ENCODE measurements at places on chromosomes 12 and 14. TPM values are rescaled to one million over a fixed set of nuclear protein-coding genes. Genes with fewer than 3 reads are reported as not detected.

The PRKD1 gene
- total RNA-seq, result not detected

The PLCZ1 gene
- total RNA-seq, result not detected

The VWF gene
- not detected for total RNA-seq

The UNC119B gene
- 30.5 TPM for total RNA-seq

- no peak overlapping the region for H3K4me3 ChIP-seq
- DNase-seq, result no peak
- H3K4me1 ChIP-seq, result no peaks in the 10 kb centered on the region
- H3K27me3 ChIP-seq, result no peaks in the 10 kb centered on the region
These were observed 40.6 kb upstream of the EIF5 start for GRCh38 chr14:103293465-103293864.

- no peak for DNase-seq
- H3K36me3 ChIP-seq, result peaks cover 75% of the 10 kb centered on the region
These were observed 7.1 kb downstream of the POP5 start for GRCh38 chr12:120574106-120574505.

GRCh38 chr12:41715256-41715655 lies 429.4 kb downstream of the GXYLT1 start:
- no peak for DNase-seq
- H3K27me3 ChIP-seq, result no peaks in the 10 kb centered on the region
- H3K36me3 ChIP-seq, result no peaks in the 10 kb centered on the region
- no peak overlapping the region for H3K4me3 ChIP-seq
- no peak overlapping the region for H3K27ac ChIP-seq
- no peaks in the 10 kb centered on the region for H3K4me1 ChIP-seq

GRCh38 chr14:39396448-39396847 lies 35.8 kb downstream of the FBXO33 start:
- peaks cover 16% of the 10 kb centered on the region for H3K36me3 ChIP-seq

DNA sequence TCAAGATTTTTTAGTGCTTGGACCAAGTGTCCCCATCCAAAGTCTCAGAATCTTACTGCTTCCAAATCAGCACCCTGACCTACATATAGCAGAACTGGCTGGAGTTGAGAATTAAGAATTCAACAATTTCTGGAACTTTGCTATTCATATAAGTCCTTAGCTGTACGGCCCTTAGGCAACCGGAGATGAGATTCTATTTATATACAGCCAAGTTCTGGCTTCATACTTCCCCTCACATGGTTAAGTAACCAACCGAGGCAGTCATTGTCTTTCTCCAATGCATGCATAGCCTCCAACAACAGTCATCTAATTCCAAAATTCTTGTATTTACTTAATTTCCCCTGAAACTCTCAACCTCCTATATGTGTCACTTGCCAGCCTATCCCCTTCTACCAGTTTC lies 76.6 kb downstream of the SINHCAF start:
- H3K27ac ChIP-seq, result no peak overlapping the region
- H3K4me3 ChIP-seq, result no peak overlapping the region
- no peaks in the 10 kb centered on the region for H3K36me3 ChIP-seq
- DNase-seq, result no peak

- DNase-seq, result no peak
- H3K36me3 ChIP-seq, result no peaks in the 10 kb centered on the region
- no peaks in the 10 kb centered on the region for H3K27me3 ChIP-seq
- H3K27ac ChIP-seq, result no peak overlapping the region
- H3K4me1 ChIP-seq, result no peaks in the 10 kb centered on the region
- H3K4me3 ChIP-seq, result no peak overlapping the region
These were observed 40.7 kb downstream of the STK38L start for GRCh38 chr12:27284751-27285150.

DNA sequence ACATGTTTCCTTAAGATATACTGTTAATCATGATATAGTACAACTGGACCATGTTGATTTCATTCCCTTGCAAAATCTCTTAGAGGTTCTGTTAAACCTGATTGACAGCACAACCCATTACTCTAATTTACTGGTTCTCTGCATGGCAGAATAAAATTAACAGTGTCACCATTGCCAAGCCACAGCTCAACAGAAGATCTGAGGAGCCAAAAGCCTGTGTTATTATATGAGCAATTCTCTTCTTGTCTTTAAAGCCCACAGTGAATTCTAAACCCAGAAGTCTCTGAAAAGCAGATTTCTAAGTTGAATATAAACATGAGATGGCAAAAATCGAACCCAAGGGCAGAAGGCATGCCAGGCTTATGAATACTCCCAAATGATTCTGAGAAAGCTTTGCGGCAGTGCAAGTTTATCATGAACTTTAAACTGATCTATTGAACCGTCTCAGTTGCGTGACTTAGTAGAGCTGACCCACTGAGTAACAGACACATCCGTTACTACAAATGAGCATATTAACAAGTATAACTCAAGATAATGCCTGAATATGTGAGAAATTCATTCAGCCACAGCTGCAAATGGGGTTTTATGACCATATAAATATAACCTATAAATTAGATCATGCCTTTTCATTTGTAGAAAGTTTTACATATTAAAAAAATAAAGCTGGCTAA lies 78.2 kb downstream of the IPO8 start:
- H3K4me1 ChIP-seq, result no peaks in the 10 kb centered on the region
- no peak for DNase-seq
- no peak overlapping the region for H3K4me3 ChIP-seq
- no peaks in the 10 kb centered on the region for H3K27me3 ChIP-seq

DNA sequence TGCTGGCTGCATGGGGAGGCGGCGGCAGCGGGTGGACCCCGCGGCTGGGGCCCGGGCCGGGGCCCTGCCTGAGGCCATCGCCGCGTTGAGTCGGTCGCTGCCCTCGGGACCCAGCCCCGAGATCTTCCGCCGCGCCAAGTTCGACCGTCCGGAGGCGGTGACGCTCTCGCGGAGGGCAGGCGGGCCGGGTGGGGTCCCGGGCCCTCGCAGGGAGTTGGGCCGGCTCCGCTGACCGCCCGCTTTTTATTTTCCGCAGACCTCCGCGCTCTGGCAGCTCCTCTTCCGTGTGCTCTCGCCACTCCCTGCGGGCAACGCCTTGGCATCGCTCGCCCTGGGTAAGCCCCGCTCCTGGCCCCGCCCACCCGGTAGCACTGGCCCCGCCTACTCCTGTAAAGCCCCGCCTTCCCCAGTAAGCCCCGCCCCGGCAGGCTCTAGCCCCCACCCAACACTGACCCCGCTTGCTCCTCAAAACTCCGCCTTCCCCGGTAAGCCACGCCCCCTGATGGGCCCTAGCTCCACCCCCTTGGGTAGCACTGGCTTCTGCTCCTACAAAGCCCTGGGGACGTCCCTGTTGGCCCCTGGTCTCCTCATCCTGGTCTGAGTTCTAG lies 424 bp downstream of the TEDC1 start:
- H3K4me1 ChIP-seq, result peaks cover 27% of the 10 kb centered on the region
- DNase-seq, result peak; percentile 76
- H3K27me3 ChIP-seq, result no peaks in the 10 kb centered on the region
- peak overlapping the region; percentile 90 for H3K27ac ChIP-seq
- H3K4me3 ChIP-seq, result peak overlapping the region; percentile 58

GRCh38 chr14:81767266-81767995 lies 233.8 kb upstream of the SEL1L start:
- no peaks in the 10 kb centered on the region for H3K27me3 ChIP-seq
- no peaks in the 10 kb centered on the region for H3K36me3 ChIP-seq
- H3K4me3 ChIP-seq, result no peak overlapping the region
- H3K27ac ChIP-seq, result no peak overlapping the region
- no peak for DNase-seq

DNA sequence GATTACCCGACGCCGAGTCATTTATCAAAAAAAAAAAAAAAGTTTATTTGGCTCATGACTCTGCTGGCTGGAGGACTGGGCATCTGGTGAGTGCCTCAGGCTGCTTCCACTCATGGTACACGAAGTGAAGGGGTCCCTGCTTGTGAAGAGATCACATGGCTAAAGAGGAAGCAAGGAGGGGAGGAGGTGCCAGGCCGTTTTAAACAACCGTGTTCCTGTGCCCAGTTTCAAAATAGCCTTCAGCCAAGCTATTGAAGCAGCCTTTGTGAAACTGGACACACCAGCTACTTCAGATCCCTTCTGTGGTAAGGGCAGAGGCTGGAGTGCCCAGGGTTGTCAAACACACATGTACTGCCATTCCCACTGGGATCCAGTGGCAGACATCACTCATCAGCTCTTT lies 7.6 kb downstream of the POP5 start:
- H3K4me1 ChIP-seq, result no peaks in the 10 kb centered on the region
- H3K27ac ChIP-seq, result no peak overlapping the region
- H3K27me3 ChIP-seq, result no peaks in the 10 kb centered on the region
- no peak for DNase-seq
- H3K4me3 ChIP-seq, result no peak overlapping the region
- peaks cover 73% of the 10 kb centered on the region for H3K36me3 ChIP-seq

DNA sequence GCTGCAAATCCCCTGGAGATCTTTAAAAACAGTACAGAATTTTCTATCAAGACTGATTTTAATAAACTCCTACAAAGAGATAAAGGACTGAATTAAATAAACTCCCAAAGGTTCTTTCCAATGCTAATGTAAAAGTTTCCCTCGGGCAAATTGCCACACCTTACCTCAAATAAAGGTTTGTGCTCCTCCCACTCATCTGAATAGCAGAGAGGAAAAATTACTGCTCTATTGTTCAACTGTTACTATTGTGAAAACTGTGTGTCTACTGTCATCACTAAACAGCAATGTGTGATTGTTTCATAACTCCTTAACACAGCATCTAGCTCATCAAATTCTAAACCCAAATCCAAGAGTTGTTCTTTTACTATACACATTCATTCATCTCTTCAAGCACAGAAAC lies 3.2 kb downstream of the SPTLC2 start:
- no peaks in the 10 kb centered on the region for H3K27me3 ChIP-seq
- H3K4me3 ChIP-seq, result no peak overlapping the region
- H3K36me3 ChIP-seq, result no peaks in the 10 kb centered on the region
- H3K27ac ChIP-seq, result no peak overlapping the region

DNA sequence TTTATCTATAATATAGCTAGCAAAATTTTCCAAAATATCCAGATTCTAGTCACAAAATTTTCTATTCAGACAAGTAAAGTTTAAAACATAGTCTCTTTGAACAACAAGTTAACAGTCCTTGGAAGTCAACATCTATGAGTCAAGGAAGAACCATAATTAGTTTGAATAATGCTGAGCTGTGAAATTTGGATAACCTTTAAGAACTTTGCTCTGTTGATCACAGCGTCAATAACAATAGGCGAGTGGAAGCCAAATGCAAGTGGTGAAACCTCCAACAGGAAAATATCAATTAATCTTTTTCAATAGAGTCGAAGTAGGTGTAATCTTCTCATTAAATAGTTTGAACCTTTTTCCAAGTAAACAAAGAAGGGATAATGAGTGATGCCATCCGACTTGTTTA lies 466.6 kb downstream of the FOXG1 start:
- H3K4me3 ChIP-seq, result no peak overlapping the region
- no peaks in the 10 kb centered on the region for H3K36me3 ChIP-seq
- H3K4me1 ChIP-seq, result no peaks in the 10 kb centered on the region
- no peak overlapping the region for H3K27ac ChIP-seq
- DNase-seq, result no peak
- no peaks in the 10 kb centered on the region for H3K27me3 ChIP-seq

- H3K27ac ChIP-seq, result no peak overlapping the region
- H3K4me1 ChIP-seq, result peaks cover under 1% of the 10 kb centered on the region
These were observed 8.1 kb upstream of the PCED1B start for GRCh38 chr12:47071241-47071852.
